ENCODE measurements at places on chromosomes 2 and 18.
A peak's percentile ranks its signal among the peaks of the same experiment; 100 is the strongest.

- DNase-seq: no peak
Measured at GRCh38 chr2:236935083-236935482, 150.6 kb upstream of the COPS8 start.

DNA sequence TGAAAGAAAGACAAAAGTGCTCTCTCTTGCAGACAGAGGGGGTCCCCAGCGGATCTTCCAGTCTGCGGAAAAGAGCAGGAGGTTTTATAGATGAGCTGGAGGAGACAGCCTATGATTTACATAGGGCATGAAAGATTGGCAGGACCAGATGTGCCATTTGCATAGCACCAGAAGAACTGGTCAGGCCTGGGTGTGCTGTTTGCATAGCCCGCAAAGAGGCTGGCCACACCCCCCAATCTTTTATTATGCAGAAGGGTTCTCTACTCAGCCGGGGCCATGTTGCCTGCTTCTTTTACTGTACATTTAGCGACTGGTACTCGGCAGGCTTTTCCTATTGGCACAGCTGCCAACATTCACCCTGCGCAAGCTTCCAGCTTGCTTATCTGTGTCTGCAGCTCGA lies 317.6 kb downstream of the GALR1 start:
- no peak for DNase-seq

DNA sequence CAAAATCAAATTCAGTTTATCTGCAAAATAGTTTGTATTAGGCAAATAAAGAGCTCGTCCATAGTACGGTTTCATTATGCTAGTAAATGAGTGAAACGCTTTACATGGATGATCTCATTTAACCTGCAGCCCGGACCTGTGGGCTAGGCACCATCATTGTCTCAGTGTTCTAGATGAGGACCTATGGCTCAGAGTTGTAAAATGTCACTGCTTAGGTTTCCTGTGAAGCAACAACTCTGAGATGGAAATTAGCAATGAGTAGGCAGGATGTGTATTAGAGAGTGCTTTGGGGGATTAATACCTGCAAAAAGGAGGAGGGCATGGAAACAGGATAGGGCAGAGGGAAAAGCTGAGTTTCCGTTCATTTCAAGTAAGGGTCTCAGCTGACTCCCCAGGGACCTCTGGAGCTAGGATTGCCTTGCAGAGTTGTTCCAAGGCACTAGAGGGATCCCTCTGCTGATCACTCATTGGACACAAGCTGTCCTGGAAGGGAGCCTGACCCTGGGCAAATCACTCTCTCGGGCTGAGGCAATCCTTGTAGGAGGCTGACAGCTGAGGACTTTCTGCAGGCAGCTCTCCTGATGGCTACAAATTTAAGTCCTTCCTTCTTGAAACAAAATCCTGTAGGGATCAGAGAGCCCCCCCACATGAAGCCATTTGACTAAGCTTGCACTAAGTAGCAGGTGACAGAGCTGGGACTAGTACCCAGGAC lies 58.8 kb upstream of the SIX2 start:
- no peak for DNase-seq

- DNase-seq: no peak
Measured at GRCh38 chr18:65721619-65722018, 29.2 kb upstream of the CDH7 start.

GRCh38 chr18:46696268-46696667 lies 39.2 kb upstream of the LOXHD1 start:
- no peak for DNase-seq

DNA sequence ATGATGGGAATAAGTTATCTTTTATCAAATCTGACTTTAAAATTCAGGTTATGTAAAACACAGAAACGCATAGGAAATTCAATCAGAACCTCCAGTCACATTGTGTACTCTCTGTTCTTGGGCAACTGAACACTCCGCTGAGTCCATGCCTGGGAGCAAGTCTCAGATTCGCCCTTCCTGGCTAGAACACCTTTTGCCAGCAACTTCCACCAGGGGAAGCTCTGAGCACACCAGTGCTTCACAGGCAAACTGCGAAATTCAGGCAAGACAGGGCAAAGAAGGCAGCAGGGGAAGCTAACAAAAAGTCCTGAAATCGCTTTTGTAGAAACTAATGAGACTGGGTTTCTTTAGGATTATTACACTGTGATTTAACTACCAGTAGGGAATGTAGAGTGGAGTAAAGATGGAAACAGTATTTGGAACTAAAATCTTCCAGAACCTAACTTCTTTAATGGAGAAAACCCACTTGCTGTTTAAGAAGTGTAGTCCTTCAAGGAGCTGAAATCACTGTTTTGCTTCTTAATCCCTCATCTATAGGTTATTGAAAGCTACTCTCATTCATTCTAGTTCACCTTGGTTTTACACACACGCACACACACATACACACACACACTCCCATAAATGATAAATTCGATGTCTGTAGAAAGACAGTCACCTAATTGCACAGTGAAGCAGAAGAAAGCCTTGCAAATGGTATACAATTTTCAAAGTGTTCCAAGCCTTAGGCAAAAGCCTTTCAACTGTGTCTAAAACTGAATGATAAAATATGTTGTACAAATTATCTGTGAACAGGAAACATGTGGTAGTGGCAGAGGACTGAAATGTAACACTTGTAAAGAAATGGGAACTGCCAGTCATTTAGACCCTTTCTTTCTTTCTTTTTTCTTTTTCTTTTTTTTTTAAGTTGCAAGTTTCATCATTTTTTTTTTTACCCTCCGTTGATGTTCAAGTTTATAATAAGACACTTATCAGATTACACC lies 214.5 kb downstream of the TMEM182 start:
- DNase-seq: peak; percentile 71

DNA sequence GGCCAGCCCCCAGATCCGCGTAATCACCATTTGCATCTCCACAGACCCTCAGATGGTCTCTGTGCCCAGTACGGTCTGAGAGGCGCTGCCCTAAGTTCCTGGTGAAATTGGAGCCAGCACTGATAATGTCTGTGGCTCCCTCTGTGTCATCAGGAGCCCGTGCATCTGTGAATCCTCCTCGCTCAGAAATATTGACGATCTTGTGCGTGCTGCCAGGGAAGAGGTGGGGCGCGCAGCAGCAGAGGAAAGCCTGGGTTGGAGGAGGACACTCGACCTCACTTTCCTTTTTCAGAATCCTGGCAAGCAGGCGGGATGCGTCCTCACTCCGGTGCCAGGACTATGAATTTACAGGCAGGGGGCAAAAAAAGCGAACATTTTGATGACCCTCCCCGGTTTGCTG lies 686.1 kb upstream of the SALL3 start:
- no peak for DNase-seq

- no peak for DNase-seq
Measured at GRCh38 chr2:55204536-55204935, 27.6 kb downstream of the CLHC1 start.

- no peak for DNase-seq
Measured at GRCh38 chr2:86284401-86284841, 53.0 kb downstream of the REEP1 start.

DNA sequence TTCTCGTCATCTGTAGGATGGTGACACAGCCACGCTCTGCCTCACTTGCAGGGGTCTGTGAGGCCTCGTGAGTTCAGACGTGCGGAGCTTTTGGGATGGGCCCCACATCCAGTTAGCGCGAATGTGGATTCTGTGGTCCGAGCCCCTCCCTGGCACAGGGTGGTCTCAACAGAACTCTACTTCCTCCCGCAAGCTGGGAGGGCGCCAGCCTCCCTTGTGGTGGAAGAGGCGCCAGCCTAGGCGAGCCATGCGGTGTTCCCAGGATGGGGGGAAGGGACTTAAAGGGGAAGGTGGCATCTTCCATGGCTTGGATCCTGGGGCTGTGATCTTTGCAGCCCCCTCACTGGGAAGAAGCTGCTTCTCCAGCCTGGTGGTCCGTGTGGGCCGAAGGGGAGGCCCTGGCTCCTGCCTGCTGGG lies 1.4 kb downstream of the SNORC start:
- peak; percentile 71 for DNase-seq

GRCh38 chr2:15412779-15413178 lies 148.4 kb downstream of the NBAS start:
- DNase-seq: no peak

DNA sequence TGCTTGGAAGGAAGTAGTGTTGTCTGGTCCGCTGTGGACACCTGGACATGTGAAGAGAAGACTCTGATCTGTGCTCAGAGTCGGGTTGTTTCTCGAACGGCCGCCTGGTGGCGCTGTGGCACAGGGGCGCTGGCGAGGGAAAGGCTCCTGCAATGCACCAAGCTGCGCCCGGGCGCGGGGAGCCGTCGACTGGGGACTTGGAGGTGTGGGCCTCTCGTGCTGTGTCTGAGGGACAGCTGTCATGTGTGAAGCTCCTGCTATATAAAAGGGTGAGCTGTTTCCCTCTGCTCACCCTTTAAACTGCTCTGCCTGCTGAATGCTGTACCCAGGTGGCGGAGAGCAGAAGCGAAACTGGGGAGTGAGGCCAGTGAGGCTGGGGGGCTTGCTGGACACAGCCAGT lies 44.0 kb downstream of the GNAL start:
- DNase-seq: peak; percentile 76

- no peak for DNase-seq
Measured at GRCh38 chr2:226409134-226409533, 390.5 kb downstream of the IRS1 start.

- DNase-seq: no peak
Measured at GRCh38 chr2:108594982-108595464, 60.8 kb downstream of the LIMS1 start.

DNA sequence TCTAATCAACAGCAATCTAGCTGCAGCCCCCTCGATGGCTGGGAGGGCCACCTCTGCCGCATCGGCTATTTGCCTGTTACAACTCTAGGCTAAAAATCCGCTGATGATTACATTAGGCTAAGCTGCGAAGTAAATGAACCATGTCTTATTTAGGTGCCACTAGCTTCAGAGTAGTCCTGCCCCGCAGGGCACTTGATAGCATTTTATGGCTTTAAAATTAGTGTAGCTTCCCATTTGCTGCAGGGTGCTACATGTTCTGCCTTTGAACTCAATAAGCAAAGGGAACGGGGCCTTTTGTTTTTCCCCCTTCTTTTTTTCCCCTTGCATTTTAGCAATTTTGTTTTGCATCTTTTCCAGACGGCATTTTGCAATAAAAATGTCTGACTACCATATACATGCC lies 270.2 kb downstream of the GBX2 start:
- no peak for DNase-seq

DNA sequence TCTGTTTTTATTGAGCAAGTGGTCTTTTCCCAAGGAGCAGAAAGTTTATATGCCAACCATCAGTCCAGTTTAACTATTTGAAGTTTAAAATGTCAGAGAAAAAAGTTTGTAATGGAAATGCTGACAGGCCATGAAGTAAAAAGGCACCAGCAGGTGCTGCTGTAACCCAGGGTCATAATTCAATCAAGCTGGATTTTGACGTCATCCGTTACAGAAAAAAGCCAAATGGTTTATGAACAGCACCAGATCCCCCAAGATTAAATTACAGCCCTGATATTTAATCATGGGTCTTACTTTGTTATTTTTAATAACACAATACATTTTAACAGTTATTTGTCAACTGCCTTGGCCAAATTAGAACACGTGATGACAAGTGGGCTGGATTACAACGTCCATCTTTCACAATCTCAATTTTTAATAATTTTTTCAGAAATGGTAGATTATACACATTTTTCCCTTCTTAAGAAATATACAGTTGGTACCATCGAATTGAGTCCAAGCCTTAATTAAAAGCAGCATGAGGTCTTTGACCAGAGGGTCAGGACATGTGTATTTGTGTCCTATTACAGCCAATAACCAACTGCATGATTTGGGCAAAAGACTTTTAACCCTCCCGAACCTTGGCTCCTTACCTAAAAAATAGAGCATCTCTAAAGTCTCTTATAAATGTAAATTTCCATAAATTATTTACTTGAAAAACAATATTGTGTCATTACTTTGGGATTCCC lies 10.0 kb downstream of the TCF4 start:
- DNase-seq: no peak

- no peak for DNase-seq
Measured at GRCh38 chr2:226403369-226403768, 396.3 kb downstream of the IRS1 start.

DNA sequence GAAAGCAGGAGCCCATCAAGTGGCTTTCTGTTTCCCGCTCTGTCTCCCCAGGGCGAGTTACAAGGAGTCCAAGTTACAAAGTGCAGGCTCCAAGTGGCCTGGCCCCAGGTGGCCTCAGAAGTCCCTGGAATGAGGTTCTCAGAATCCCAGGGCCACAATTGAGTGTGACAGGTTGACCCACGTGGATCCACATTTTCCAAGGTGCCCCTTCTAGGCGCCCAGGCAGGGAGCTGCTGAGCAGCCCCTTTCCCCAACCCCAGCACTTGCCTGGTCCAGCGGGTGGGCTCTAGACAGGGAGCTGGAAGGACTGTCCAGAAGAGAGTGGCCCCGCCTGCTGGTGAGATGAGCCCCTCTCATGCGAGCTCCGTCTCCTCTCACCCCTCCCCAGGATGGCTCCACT lies 253.4 kb downstream of the CYP26B1 start:
- DNase-seq: no peak

DNA sequence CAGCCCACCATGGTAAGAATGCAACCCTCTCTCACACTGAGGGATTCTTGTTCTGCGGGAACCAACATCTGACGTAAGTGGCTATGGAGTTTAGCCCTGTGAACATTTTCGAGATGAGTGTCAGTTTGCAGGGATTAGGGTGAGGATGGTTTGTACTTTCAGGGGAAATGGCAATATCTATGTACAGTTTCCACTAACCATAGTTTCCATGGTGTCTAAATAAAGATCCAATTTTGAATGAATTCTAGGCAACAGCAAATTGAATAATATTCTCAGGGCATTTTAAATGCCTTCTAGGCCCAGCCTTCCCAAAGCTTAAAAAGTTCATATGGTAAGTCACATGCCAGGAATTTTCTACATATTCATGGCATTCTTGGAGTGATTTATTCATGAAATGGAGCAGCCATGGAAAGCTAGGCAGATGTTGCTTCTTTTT lies 105.4 kb upstream of the MMADHC start:
- no peak for DNase-seq

DNA sequence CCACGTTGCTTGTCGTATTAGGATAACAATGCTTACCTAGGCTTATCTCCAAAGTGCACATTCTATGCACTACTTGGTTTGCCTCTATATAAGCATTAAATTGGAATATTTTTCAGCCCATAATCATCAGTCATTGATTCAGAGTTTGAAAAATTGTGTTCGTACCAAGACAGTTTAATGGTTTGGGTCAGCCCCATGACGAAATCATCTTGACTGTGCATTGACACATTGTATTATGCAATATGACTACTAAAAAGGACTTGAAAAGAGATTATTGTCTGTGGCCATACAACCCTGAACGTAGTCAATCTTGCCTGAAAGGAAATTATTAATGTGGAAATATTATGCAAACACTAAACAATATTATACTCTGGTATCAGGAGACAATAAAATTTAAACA lies 141.3 kb downstream of the EML6 start:
- DNase-seq: no peak

- DNase-seq: no peak
Measured at GRCh38 chr2:212843409-212844199, 305.0 kb upstream of the ERBB4 start.

DNA sequence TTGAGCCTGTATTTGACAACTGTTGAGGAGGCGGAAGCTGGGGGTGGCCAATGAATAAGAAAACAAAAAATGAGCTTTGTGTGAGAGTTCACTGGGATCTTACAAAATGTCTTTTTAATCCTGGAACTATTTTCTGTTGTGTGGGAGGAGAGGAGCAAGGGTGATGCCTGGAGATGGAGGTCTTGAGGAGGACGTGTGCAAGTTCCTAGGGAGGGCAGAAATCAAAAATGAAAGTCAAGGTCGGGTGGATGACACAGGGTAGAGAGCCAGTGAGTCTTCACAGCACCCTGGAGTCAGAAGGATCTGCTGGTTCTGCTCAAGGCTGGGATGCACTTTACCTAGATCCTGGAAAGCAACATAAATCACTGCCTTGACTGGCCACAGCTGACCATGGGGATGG lies 180.3 kb upstream of the PKDCC start:
- DNase-seq: no peak

GRCh38 chr2:133437492-133437891 lies 130.8 kb downstream of the NCKAP5 start:
- no peak for DNase-seq

All from posterior cingulate gyrus (tissue), 11 donors.